ENCODE measurements at places on chromosomes 11 and 22. TPM values are rescaled to one million over a fixed set of nuclear protein-coding genes. Genes with fewer than 3 reads are reported as not detected.

DNA sequence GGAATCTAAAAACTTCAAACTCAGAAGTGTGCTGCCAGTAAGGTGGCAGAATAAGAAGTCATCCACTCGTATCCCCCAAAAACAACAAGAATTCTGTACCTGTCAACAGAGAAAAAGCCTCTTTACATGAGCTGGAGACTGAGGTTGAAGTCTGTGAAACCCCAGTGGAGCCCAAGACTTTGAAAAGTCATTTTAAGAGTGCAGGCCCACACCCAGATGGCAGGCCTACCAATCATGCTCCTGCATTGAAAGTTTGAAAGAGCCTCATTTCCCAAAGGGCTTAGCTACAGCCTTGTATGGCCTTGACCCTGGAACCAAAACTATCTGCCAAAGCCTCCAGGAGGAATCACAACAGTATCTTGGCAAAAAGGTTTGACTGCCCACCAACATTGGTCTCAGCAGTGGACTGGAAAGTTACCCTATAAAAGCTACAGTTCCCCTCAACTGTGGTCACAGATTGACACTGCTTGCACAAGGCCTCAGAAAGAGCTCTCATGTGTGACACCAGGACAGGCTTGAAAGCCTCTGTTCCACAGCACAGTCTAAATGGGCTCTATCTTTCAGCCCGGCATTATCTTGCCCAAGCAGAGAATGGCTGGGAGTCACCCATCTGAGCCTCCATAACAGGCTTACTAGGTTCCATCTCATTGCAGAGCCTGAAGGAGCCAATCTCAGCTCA, 47.7 kb downstream of the SLC22A9 start:
- no peak for DNase-seq
- no peak overlapping the region for H3K4me3 ChIP-seq
- H3K27me3 ChIP-seq: no peaks in the 10 kb centered on the region
- H3K27ac ChIP-seq: no peak overlapping the region
- peaks cover 10% of the 10 kb centered on the region for H3K4me1 ChIP-seq
- H3K36me3 ChIP-seq: no peaks in the 10 kb centered on the region

- H3K36me3 ChIP-seq: peaks cover 13% of the 10 kb centered on the region
- H3K27ac ChIP-seq: no peak overlapping the region
- no peak overlapping the region for H3K4me3 ChIP-seq
- no peak for DNase-seq
Measured at GRCh38 chr11:117284053-117284452, 7.1 kb upstream of the BACE1-AS start.

GRCh38 chr11:65720211-65720934, at the start of gene RNASEH2C:
RNASEH2C (minus strand) TSS chr11:65720798; CDS start chr11:65720758, 40 bp downstream.
- H3K4me1 ChIP-seq: peaks cover 18% of the 10 kb centered on the region
- peak within 1 kb of the TSS; percentile 84 for H3K4me3 ChIP-seq
- DNase-seq: peak; percentile 61
- peak within 1 kb of the TSS; percentile 59 for H3K27ac ChIP-seq
- peaks cover 34% of the 10 kb centered on the region for H3K36me3 ChIP-seq

DNA sequence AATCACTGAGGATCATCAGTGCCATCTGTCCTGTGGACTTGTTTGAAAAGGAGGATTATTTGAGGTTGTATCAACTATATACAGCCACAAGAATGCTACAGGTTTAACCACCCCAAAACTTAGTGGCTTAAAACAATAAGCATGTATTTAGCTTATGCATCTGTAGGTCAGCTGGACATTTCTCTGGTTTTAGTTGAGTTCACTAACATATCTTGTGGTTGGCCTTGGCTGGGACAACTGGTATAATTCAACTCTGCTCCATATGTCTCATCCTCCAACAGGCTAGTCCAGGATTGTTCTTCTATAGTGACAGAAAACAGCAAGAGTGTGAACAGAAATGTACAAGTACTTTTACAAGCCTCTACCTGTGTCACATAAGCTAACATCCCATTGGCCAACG, 49.9 kb upstream of the SOX6 start:
- H3K4me1 ChIP-seq: no peaks in the 10 kb centered on the region
- no peaks in the 10 kb centered on the region for H3K36me3 ChIP-seq
- H3K27ac ChIP-seq: no peak overlapping the region
- H3K4me3 ChIP-seq: no peak overlapping the region

DNA sequence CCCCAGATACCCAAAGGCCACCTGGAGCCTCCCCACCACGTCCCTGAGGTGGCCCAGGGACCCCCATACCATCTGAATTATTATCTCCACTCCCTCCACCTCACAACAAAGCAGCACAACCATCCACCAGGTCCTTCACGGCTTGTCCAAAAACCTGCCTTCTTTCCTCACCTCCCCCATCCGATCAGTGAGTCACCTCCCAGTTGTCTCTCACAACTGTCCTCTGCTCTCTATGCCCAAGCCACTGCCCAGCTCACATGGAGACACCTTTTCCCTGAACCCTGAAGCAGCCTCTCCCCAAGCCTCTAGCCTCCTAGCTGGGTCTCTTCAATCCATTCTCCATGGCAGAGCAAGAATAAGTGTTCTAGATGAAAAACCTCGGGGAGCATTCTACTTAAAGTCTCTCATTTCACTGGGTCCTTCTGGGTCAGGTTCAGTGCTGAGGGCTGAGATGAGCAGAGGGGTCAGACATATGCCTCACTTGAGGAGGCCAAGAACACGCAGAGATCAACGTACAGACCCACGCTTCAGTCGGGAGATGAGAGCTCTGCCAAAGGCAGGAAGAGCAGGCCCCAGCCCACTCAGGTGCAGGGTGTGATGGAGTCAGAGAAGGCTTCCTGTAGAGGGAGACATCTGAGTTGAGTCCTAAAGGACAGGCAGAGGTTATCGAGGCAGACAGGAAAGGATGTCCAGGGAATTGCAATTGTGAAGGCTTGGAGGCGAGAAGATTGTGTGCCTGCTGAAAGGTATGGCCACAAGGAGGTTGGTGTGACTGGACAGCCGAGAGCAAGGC, 74.7 kb downstream of the PDE2A start:
- H3K4me1 ChIP-seq: no peaks in the 10 kb centered on the region
- no peaks in the 10 kb centered on the region for H3K36me3 ChIP-seq
- H3K27ac ChIP-seq: no peak overlapping the region

- no peak overlapping the region for H3K4me3 ChIP-seq
- no peaks in the 10 kb centered on the region for H3K36me3 ChIP-seq
- H3K4me1 ChIP-seq: no peaks in the 10 kb centered on the region
- no peak for DNase-seq
Measured at GRCh38 chr22:34798605-34799004, 267.4 kb upstream of the ISX start.

GRCh38 chr11:110654456-110654855, 57.8 kb downstream of the ARHGAP20 start:
- H3K4me3 ChIP-seq: no peak overlapping the region
- H3K4me1 ChIP-seq: no peaks in the 10 kb centered on the region
- no peak overlapping the region for H3K27ac ChIP-seq
- no peaks in the 10 kb centered on the region for H3K36me3 ChIP-seq

DNA sequence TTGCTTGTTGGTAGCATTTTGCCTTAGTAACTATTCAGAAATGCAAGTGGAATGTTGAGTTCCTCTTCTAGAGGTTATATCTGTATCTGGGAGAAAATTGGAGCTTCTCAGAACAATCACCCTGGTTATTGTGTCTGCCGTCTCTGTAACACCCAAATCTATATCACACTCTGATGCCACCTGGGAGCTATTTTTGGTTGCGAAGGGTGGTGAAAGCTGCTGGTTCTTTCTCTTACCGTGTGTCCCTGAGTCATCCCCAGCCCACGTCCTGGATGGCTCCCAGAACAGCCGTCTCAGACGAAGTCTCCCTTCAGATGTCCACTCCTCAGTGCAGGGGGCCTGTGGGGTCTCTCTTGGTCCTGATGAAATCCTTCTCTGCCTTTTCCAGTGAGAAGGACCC, 83.5 kb downstream of the C22orf31 start:
- H3K4me1 ChIP-seq: no peaks in the 10 kb centered on the region
- H3K27me3 ChIP-seq: no peaks in the 10 kb centered on the region
- H3K36me3 ChIP-seq: no peaks in the 10 kb centered on the region
- no peak overlapping the region for H3K27ac ChIP-seq
- no peak overlapping the region for H3K4me3 ChIP-seq

DNA sequence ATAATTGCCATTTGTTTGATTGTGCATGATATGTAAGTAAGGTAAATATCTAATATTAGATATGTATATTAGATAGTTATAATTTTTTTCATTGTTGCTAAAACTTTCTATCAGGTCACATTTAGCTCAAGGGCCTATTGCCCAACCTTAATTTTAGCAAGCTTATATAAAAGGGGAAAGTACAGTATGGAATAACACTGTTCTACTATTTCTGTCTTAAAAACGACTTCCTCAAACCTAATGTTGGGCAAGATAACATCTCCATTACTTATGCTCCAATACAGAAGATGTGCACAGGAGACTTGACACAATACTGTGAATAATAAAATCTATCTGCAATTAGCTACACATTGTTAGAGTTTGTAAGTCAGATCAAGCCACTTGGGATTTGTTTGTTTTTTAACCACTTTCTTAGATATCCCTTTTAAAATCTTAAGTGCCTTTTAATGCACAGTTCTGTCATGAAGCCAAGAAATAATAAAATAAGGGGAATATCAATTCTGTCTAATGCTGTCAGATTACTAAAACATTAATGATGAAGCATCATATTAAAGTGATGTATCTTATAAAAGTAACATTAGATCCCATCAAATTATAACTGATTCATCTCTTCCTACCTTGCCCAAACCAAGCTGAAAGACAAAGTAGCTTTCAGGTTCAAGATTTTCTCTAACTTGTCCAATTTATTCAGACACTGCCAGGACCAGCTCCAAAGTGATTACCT, 98.1 kb downstream of the SIK3 start:
- H3K4me1 ChIP-seq: no peaks in the 10 kb centered on the region
- H3K36me3 ChIP-seq: no peaks in the 10 kb centered on the region
- H3K27ac ChIP-seq: no peak overlapping the region
- no peak for DNase-seq
- no peak overlapping the region for H3K4me3 ChIP-seq

GRCh38 chr22:20224917-20225692, 43.0 kb downstream of the RTN4R start:
- H3K27ac ChIP-seq: no peak overlapping the region
- no peak overlapping the region for H3K4me3 ChIP-seq
- no peaks in the 10 kb centered on the region for H3K36me3 ChIP-seq

GRCh38 chr22:46196278-46196677, 46.0 kb downstream of the PPARA start:
- DNase-seq: no peak
- H3K4me1 ChIP-seq: no peaks in the 10 kb centered on the region
- H3K4me3 ChIP-seq: no peak overlapping the region
- no peaks in the 10 kb centered on the region for H3K27me3 ChIP-seq
- no peaks in the 10 kb centered on the region for H3K36me3 ChIP-seq

- no peaks in the 10 kb centered on the region for H3K36me3 ChIP-seq
- no peak for DNase-seq
- H3K4me3 ChIP-seq: peak overlapping the region; percentile 75
- peak overlapping the region; percentile 88 for H3K27ac ChIP-seq
- no peaks in the 10 kb centered on the region for H3K27me3 ChIP-seq
Measured at GRCh38 chr22:30265131-30265720, 1.4 kb downstream of the OSM start.

- no peak for DNase-seq
- H3K4me1 ChIP-seq: no peaks in the 10 kb centered on the region
- H3K36me3 ChIP-seq: no peaks in the 10 kb centered on the region
- H3K27ac ChIP-seq: no peak overlapping the region
- no peak overlapping the region for H3K4me3 ChIP-seq
Measured at GRCh38 chr11:133350045-133350444, 182.3 kb downstream of the OPCML start.

DNA sequence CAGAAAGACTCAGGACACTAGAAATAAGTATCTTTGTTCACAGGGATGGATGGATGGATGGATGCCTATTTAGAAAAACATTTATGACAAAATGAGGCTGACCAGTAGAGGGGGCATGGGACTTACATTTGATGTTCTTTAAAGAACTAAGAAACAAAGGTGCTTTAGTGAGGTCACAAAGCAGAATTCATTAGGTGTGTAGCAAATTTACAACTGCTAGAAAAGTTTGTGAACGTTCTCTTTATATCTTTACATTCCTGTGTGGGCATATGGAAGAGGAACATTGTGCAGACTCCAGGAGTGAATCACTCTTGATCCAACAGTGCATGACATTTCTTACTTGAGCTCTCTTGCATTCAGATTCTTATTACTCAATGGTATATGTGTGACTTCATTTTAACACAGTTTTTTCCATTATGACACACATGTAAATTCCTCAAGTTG, 15.8 kb upstream of the SIK2 start:
- H3K27me3 ChIP-seq: no peaks in the 10 kb centered on the region
- H3K4me1 ChIP-seq: no peaks in the 10 kb centered on the region
- H3K4me3 ChIP-seq: no peak overlapping the region
- H3K36me3 ChIP-seq: no peaks in the 10 kb centered on the region
- peak; percentile 40 for DNase-seq

The MYEOV gene
- 0.89 TPM for total RNA-seq

The GAS2 gene
- 1.7 TPM for total RNA-seq

- DNase-seq: no peak
- H3K36me3 ChIP-seq: no peaks in the 10 kb centered on the region
- H3K4me1 ChIP-seq: no peaks in the 10 kb centered on the region
Measured at GRCh38 chr11:8760896-8761295, 78.3 kb downstream of the RPL27A start.
